Activated CD4-positive, alpha-beta T cell treated with anti-CD3 and anti-CD28 coated beads, Interleukin-10, Interleukin-2, amounts not matched to agents 100 ng/mL and 50 ng/mL, durations not matched to agents 16 hours and 8 hours (primary cell): ENCODE measurements at places on chromosomes 4 and X.

- DNase-seq: no peak
These were observed 163.8 kb upstream of the PGRMC2 start for GRCh38 chr4:128451270-128451905.

- DNase-seq: no peak
These were observed 27.1 kb upstream of the IGFBP7 start for GRCh38 chr4:57137261-57137660.

GRCh38 chr4:137707626-137708025 lies 175.3 kb upstream of the PCDH18 start:
- no peak for DNase-seq

DNA sequence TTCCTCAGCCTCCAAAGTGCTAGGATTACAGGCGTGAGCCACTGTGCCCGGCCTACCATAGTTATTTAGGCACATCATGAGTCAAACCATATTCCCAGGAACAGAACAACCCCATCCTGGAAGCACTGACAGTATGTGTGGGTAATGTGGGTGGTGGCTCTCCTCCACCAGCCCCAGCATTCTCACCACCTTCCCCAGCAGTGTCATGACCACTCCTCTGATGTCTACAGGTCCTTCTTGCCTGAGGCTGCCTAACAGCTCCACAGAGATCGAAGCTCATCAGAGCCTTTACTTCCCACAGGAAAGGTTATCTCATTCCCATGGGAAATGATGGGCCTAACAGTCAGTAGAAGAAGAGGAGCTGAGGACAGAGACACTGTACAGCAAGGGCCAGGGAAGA lies 129.5 kb upstream of the GPC4 start:
- DNase-seq: no peak

DNA sequence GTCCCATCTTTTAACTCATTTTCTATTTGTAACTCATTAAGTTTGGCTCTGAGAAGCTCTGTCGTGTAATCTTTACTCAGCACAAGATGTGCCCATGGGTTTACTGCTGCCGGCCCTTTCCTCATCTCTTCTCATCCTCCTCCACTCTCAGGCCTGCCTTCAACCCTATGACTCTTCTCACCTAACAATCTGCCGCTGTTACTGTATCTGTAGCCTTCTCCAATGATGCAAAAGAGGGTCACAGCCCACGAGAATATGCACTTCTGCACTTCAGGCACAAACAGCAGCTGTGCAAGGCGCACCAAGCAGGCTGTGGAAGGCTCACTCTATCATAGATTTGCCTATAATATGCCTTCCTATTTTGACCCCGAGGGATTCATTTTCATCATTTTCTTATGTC lies 546.5 kb upstream of the GALNTL6 start:
- DNase-seq: no peak

- no peak for DNase-seq
These were observed 16.3 kb downstream of the RTL5 start for GRCh38 chrX:72115380-72115779.

DNA sequence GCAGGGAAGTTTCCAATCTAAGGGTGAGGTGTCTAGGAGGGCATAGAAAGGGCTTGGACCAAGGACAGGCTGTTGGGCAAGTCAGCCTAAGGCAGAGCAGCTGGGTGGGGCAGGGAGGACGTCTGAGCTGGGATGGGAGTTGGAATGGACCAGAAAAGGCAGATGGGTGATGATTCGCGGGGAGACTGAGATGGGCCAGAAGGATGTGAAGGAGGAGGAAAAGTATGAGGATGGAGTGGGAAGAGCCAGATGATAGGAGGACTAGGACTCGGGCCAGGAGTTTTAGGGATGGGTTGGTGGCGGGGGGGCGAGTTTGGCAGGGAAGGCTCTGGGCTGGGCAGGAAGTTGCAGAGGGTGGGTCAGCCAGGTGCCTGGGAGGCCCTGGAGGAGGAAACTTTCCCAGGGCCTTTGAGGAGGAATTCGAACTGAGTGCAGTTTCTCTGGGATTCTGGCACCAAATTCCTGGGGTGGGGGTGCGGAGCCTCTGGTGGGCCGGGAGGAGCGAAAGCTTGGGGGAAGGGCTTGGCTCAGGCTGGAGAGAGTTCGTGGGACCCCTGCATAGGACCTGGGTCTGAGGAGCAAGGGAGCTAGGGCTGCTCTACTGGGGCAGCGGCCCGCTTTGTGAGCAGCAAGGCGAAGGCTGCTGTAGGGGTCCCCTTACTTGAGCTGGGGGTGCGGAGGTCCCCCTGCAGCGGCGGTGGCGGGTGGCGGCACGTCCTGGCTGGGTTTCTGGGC lies 8.7 kb upstream of the TIMP1 start:
- DNase-seq: no peak

GRCh38 chrX:155744534-155744933 lies 131.8 kb upstream of the TMLHE start:
- DNase-seq: no peak
